ENCODE measurements at places on chromosomes 12 and 14.

- DNase-seq = no peak
Measured at GRCh38 chr12:104699489-104700190, 242.9 kb downstream of the CHST11 start.

- DNase-seq = no peak
Measured at GRCh38 chr14:95442016-95442632, 74.3 kb downstream of the SYNE3 start.

GRCh38 chr12:65152596-65152995 lies 16.8 kb upstream of the LEMD3 start:
- DNase-seq = no peak

DNA sequence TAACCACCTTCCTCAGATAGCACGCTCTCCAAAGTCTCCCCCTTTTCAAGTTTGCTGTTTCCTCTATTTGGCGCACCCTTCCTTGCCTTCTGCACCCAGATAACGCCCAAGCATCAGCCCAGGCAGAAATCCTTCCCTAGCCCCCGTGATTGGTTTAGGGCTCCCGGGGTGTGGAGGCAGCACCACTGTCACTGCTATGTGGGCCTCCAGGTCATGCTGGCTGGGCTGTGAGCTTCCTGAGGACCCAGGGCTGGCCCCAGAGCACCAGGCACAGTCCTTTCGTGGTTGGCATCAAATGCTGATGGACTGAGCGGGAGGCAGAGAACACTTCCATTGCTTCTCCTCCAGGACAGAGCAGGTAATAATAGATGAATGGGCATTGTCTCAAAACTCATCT lies 311.4 kb downstream of the BCL11B start:
- DNase-seq = no peak

DNA sequence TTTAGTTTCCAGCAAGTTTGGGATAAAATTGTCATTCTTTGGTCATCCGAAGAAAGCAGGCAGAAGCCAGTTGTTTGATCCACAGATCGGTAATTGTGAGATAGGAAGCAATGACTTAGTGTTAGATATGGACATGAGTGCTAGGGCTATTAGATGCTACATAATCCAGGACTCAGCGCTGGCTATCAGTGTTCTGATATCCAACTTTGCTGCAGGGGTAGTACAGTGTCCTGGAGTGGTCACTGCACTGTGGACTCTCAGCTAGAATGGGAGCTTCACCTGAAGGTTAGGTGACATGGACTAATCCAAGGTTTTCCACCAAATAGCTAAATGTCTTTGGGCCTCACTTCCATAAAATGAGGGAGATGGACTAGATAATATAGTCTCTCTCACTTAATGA lies 39.9 kb downstream of the STK38L start:
- no peak for DNase-seq

DNA sequence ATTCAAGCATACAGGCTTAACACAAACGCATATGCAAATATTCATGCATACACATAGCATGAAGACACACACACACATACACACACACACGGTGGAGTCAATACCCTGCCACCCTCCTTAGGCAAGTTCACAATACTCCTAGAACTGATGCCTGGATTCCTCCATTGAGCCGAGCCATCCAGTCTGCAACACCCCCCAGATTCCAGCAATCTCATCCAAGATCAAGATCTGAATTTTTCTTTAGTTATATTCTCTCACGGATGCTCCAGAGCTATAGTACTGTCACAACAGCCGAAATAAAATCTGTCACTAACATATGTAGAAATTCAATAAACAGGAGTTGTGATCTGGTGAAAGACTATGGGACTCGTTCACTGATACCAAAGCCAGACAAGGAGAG lies 110.8 kb downstream of the NUAK1 start:
- DNase-seq = no peak

DNA sequence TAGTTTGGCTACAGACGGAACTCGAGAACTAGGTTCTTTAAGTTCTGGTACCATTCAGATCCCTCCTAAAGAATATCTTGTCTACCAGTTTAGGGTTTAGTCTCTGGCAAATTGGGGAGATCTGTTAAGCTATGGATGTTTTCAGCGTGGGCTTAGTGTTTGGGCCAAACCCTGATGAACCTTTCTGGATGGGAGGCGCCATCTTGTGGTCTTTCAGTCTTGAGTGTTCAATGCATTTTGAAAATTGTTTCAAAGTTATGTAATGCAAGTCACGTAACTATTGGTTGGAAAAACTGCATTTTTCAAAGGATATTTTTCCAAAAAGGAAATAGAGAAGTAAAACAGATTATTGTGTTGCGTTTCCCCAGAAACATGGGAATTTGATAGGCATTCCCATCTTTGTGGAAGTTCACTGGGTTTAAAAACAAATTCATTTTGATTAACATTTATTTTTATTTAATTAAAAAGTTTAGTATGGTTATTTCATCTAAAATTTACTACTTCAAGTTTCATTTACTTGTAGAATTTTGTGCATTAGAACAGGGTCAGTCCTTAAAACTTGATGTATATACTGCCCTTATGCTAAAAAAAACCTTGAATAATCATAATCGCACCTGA lies 169.0 kb downstream of the PRIMA1 start:
- peak; percentile 6 for DNase-seq

DNA sequence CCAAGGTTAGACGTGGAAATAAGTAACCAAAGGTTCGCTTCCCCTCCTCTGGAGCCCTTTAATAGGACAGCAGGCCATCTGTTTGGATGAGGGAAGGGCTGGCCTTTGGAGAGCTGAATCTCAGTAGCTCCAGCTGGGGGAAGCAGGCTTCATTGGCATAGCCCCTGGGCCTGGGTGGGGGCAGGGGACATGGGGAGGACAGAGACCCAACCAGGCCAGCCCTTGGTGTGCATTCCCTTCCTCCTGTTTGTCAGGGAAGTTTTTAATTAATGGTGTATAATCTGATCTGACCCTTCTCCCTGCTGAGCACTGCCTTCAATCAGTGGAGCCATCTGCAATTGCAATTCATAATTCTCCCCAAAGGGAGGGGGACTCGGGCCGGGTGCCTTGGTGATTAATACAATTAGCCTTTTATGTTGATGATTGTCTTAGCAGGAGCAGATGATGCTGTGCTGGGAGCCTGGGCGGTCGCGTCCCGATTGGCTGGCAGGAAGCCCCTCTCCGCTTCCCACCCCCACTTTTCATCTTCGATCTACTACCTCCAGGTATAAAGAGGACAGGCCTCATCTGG lies 6.4 kb downstream of the AQP6 start:
- no peak for DNase-seq

DNA sequence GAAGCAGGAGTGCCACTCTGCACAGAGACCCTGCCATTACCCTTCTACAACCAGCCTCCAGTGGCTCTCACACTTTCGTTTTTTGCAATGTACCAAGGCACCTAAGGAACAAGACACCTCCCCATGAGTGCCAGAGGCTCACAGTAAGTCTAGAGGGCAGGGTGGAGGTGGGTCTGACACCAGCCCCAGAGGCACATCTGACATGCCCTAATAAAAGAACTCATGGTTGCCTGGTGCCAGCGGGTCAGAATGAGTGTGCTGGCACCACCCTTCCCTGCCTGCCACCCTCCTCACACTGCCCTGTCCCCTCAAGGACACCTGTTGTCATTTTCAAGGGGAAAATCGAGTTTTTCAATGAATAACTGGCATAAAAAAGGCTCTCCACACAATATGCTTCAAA lies 161.2 kb downstream of the FOXN3 start:
- no peak for DNase-seq

All from CD4-positive, alpha-beta T cell treated with Interleukin-15 for 4 hours (primary cell).